ENCODE measurements at places on chromosomes 4 and X.

DNA sequence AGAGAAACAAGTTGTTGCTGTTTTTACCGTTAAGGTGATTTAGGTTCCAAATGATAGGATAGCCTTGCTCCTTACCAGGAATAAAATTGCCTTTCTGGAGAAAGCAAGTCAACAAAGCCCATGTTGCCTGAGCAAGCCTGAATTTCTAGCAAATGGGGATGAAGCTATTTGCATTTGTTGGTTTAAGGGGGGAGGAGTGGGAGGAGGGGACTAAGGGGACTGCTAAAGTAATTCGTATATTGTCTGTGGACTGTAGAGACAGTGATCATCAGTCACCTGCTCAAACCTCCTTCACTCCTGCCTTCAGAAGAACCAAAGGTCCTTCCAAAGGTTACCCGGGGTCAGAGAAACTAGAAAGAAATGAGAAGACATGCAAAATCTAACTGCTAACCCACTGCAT, 65.8 kb downstream of the SCML2 start:
- DNase-seq: no peak

GRCh38 chrX:123964156-123964834, 2.8 kb downstream of the STAG2 start:
- no peak for DNase-seq

GRCh38 chrX:3026074-3026815, 15.0 kb upstream of the ARSF start:
- DNase-seq: no peak

GRCh38 chr4:113733685-113734084, 27.9 kb downstream of the CAMK2D start:
- DNase-seq: no peak

DNA sequence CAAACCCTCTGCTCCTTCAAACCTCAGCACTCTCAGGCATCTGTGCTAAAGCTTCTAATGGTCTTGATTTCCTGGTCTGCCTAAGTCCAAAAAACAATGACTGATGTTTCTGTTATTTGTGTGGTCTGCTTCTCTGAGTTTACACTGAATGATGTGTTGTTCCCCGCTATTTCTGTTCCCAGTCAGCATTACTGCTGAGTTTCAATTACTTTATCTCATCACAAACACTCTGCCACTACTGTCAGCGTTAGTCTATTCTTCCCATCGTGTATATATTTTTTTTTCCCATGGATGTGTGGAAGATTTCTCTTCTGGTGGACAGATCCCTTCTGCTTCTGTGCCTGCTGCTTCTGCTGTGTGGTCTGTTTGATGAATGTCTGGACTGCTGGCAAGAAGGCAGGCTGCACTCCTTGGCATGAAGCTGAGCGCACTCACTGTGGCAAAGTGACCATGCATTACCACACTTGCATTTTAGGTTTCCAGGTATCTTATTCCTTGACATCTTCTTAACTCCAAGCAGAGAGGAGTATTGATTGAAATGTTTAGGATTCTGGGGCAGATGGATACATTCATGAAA, 106.9 kb upstream of the PAQR3 start:
- no peak for DNase-seq

DNA sequence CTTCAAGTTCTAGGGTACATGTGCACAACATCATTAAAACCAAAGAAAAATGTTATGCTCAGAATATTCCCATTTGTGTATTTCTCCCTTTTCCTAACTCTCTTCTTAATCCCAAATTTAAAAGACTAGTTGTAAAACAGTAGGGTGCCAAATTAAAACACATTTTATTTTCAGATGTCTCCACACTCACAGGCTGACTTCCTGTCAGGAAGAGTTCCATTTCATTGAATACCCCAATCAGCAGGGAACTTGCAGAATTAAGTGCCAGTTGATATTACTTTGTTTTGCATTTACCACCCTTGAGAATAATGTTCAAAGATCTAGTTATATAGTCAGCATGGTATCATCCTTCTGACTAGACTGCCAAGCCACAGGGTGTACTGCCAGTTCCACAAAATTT, 207.9 kb downstream of the MAB21L2 start:
- no peak for DNase-seq

- DNase-seq: no peak
Measured at GRCh38 chr4:41076481-41076880, 137.9 kb downstream of the APBB2 start.

DNA sequence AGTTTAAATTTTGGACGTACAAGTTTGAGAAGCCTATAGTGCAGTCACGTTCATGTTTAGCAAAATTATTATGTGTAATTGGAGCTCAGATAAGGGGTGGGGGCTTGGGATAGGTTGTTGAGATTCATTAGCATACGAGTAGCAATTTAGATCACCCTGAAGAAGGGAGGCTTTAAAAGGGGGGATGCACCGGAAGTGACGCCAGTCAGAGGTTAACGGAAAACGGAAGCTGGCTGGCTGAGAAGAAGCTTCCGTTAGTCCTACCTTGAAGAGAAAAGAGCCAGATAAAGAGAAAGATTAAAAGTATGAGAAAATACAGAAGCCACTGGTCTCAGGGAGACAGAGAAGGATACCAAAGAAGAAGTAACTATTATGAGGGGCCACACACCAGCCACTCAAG, 1.1 kb upstream of the NXT2 start:
- no peak for DNase-seq

DNA sequence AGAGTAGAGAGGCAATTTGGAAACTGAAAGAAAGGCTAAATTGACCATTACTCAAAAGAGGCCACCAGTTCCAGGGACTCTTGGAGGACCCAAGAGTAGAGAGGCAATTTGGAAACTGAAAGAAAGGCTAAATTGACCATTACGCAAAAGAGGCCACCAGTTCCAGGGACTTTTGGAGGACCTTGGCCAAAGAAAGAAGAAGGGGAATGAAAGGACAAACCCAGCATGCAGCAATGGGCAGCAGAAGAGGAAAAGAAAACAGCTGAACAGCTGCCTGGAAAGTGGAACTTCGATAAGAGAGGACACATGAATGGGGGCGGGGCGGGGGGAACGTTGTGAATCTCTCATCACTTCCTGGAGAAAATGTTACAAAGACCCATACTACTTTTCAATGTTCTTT, 80.8 kb downstream of the PALLD start:
- no peak for DNase-seq

GRCh38 chr4:159980826-159981468, 878.1 kb downstream of the RAPGEF2 start:
- DNase-seq: no peak

DNA sequence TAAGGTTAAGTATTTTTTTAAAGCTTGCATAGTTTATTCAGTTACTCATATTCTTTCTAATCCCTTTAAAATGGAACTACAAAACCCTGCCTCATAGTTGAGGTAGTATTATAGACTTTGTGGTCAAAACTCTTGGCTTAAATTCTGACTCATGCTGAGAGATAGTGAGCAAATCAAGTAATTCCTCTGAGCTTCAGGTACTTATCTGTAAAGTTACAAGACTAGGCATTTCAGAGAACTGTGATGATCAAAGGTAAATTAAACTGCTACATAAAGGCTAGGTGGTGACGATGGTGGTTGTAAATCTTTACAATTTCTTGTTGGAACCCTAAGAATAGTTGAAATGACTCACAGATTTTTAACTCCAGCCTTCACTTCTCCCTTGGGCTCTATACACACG, 3.2 kb upstream of the CLOCK start:
- no peak for DNase-seq

- DNase-seq: no peak
Measured at GRCh38 chrX:15107367-15107988, 162.4 kb downstream of the ASB9 start.

- DNase-seq: no peak
Measured at GRCh38 chrX:50707955-50708699, 105.9 kb downstream of the SHROOM4 start.

- no peak for DNase-seq
Measured at GRCh38 chr4:127055357-127055756, 577.4 kb upstream of the INTU start.
